ENCODE measurements at places on chromosomes 13 and 19. TPM values are rescaled to one million over a fixed set of nuclear protein-coding genes. Genes with fewer than 3 reads are reported as not detected.

DNA sequence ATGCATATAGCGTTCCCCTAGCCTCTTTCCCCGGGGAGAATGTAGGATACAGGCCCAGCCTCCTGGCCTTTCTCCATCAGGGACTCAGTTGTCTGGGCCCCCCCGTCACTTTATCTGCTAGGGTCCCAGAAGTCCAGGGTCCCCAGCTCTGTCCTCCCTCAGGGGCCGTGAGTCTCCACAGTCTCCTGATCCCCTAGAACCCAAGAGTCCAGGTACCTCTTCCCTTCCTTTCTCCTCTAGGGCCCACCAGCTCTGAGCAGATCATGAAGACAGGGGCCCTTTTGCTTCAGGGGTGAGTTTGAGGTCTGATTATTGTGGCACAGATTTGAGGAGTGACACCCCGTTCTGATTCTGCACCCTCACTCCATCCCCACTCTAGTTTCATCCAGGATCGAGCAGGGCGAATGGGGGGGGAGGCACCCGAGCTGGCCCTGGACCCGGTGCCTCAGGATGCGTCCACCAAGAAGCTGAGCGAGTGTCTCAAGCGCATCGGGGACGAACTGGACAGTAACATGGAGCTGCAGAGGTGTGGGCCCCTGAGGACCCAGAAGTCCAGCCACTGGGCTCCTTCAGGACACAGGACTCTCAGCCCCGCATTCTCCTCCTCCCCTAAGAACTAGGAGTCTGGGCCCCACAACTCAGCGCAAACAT, 758 bp downstream of the BAX start:
- no peak for DNase-seq

DNA sequence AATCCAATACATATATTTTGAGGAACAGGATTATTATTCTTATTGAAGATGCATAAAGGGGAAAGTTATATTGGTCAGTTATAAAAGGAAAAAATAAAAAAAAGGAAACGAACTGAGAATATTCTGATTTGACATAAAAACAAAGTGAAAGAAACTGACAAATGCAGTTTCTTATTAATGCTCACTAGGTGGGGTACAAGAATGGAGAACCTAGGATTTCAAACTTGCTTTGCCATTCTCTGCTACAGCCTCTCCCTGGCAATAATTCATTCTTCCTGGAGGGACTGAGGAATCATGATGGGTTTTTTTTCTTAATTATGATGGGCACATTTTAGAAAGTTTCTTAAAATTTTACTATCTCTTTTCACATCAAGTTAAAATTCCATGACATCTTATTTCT, 154.9 kb downstream of the PCDH9 start:
- peak; percentile 32 for DNase-seq

- DNase-seq, result no peak
Measured at GRCh38 chr19:53813996-53814395, 10.1 kb downstream of the NLRP12 start.

Gene SLITRK6
- 6.7 TPM for total RNA-seq

Gene ZNF765
- 12.0 TPM for total RNA-seq

Gene WASF3
- total RNA-seq, result 6.2 TPM

Gene PPM1N
- total RNA-seq, result 0.18 TPM

Measured in muscle of leg (tissue), 16 donors.